ENCODE measurements at places on chromosomes 7 and 10.

DNA sequence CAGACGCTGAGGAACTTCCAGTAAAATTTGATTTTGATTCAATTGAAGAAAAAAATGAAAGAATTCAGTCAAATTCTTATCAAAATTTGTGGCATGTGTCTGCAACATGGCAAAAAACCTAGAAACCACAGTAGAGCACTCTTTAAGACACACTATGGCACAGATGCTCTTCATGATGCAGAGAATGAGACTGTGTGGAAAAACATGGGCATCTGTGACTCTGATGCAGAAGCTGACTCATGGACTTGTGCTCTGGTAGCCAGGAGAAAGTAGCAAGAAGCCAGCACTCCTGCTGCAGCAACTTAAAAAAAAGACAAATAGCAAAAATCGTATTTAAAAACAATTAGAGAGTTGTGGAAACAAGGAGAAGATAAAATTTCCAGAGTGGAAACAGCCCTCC is 8.9 kb upstream of the KCNK18 start:
- DNase-seq, result no peak

DNA sequence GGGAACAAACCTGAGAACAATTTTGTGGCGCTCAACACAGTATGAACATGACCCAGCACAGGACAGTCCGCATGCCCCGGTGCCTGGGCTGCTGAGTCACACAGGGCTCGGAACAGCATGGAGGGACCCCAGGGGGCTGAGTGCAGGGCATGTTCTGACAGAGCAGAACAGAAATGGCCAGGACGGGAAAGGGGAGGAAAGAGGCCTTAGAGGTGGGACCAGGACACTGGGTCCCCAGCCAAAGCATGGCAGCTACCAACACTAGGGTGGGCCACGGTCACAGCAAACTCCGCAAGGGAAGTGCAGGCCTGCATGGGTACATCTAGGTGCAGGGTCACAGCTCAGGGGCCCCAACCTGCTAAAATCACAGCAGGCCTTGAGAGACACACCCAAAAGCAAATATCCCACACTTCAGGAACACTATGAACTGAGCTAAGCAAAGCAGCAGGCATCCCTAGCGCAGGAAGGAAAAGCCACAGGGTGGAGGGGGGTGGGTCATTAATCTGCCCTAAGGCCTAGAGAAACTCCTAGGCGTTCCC is 5.6 kb downstream of the IMPDH1 start:
- no peak for DNase-seq

DNA sequence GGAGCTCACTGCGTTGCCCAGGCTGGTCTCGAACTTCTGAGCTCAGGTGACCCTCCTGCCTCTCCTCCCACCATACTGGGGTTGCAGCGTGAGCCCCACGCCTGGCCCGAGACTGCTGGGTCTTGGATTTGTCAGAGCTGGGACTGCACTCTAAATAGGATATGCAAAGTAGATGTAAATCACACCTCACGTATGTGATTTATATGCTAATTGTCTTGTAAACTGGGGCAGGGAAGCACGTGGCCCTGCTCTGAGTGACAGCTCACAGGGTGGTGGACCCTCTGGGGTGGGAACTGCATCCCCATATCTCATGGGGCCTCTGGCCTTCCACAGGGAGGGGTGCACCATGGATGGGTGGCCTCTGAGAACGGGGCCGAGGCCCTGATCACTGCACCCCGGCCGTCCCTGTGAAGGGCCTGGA is 34.1 kb downstream of the GET4 start:
- no peak for DNase-seq

GRCh38 chr10:62652114-62652513 is 152.4 kb upstream of the ADO start:
- DNase-seq, result no peak

DNA sequence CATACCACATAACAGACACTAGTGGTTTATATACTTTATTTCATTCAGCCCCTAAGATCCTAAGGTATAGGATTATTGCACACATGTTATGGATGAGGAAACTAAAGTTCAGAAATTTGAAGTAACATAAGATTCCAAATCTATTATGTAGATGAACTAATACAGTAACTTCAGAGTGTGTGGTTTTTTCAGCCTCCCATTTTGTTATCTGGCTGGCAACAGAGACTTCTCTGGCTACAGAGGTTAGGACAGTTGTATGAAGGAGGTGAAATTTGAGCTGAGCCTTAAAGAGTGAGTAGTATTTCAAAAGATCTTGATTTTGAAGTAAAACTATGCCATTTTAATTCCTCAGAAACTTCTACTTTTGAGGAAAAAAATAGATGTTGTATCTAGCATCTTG is 125.4 kb downstream of the MAPK8 start:
- peak; percentile 29 for DNase-seq

DNA sequence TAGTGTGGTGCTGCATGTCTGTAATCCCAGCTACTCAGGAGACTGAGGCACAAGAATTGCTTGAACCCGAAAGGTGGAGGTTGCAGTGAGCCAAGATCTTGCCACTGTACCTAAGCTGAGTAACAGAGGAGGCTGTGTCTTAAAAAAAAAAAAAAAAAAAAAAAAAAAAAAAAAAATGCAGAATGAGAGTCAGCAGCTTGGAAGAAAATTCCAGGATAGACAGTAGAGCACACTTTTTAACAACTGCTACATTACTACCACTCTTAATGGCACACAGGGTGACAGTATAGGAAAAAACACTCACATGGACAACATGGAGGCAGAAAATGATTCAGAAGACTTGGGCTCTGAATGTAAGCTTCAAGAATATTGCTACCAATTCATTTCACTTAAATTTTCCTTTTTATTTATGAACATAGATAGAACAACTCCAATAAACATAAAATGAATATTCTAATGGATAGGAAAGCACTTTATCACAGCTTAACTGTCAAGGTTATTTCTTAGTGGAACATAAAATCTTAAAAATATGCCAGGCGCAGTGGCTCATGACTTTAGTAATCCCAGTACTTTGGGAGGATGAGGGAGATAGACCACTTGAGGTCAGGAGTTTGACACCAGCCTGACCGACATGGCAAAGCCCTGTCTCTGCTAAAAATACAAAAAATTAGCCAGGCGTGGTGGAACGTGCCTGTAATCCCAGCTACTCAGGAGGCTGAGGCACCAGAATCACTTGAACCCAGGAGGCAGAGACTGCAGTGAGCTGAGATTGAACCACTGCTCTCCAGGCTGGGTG is 31.5 kb downstream of the CHCHD3 start:
- DNase-seq, result no peak

GRCh38 chr7:1979591-1980560 is 252.9 kb downstream of the MAD1L1 start:
- DNase-seq, result no peak

DNA sequence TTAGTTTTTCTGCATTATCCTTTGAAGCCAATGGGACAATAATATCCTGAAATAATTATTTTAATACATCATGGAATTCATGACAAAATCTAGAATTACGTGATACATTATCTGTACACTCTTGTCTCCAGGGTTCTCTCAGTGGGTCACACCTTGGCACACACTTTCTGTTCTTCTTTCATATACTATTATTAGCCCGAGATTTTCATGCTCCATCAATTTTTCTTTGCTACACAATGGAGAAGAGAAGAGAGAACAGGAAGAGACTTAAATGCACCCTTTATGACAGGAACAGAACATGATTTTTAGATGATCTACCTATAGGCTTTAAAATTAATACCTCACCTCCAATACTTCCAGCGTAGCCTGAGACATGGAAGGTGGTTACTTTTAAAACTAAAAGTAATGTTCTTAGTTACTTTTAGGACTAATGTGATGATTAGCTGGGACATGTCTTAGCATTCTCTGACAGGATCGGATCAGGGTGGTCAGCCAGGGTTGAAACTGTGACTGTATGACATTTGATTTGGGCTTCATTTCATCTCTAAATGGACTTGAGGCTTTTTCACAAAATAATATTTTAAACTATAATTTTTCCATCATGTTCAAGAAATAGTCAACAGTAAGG is 148.2 kb upstream of the WNT16 start:
- no peak for DNase-seq

DNA sequence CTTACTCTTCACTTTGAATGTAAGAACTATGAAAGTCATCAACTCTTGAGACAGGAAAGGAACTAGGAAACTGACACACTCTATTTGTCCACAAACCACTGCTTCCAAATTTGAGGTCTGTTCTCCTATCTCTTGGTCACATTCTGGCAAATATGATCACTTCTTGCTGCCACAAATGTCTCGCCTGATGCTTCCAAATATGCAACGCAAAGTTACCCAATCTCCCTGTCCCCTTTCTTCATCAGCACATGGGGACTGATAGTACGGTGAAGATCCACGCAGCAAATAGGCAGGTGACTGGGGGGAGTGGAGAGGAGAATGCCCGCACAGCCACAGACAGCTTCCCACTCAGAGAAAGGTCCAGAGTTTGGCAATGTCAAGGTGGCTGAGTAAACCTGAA is 92.6 kb upstream of the TCF7L2 start:
- no peak for DNase-seq

Measured in cardiac fibroblast (primary cell).